ENCODE measurements at places on chromosomes 7 and 10.

GRCh38 chr7:154302380-154302779, 250.2 kb downstream of the DPP6 start:
- DNase-seq, result no peak

DNA sequence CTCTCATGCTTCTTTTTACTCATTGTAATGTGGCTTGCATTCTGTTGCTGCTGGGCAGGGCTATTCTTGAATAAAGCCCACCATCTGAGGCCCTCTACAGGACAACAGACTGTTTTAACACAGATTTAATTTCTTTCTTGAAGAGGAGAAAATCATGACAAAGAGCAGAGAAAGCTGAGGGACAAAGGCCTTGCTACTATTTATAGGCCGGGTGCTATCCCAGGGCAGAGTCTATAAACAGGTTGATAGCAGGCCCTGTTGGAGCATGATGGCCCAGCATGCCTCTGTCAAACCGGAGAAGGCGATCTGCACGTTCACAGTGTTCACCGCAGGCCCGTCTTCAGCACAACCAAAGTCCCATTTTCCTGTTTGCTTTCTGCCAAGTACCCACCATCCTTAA, 3.0 kb downstream of the VIPR2 start:
- no peak for DNase-seq

DNA sequence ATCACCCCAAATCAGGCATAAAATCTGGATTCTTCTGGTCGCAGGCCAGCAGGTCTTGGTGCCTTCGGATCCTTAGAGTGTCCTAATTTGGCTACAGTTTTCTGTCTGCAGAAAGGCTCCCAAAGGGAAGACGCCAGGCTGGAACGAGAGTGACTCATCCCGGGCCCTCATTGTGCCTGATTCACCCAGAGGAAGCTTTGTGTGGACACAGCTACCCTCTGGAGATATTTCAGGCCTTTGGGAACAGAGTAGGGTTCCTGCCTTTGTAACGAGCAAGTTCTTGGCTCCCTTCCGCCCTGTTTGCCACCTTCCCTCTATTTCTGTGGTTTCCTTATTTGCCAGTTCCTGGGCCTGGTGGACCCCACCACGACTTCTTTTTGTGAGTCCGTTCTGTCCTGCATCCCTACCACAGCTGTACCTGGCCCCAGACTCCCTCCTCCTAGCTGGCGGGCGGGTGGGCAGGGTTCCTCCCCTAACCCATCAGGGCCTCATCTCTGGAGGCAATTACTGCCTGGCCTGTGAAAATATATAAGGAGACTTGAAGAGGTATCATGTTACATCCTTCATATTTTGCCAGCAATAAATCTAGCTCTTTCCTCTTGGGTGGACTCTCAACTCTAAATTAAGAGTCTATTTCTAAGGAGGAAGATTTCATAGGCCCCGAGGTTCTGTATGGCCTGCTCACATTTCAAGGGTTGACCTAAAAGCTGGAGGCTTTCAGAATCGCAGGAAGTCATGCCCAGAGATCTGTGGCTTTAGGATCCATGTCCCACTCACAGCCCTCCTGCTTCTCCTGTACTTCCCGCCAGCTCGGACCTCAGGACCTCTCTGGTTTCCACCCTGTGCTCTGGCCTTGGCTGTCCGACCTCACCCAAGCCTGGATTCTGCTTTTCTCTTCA, 219.2 kb upstream of the ZNF32 start:
- no peak for DNase-seq

GRCh38 chr10:113216102-113216501, 266.1 kb downstream of the TCF7L2 start:
- no peak for DNase-seq

DNA sequence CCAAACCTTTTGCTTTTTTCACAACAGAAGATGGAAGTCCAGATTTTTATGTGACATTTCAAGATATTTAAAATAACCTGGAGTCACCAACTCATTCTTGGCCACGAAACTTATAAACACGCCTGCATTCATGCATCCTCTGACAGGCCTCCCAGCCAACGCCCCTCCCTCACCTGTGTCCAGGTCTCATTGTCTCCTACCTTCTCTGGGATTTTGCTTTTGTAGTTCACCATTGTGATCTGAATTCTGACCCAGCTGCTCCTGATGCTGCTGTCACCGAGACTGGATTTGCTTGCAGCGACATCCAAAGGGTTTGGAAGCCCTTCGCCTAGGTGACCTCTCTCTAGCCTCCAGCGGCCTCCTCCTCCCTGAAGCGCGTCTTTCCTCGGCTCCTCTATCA, 10.8 kb downstream of the ZNF467 start:
- DNase-seq, result no peak

DNA sequence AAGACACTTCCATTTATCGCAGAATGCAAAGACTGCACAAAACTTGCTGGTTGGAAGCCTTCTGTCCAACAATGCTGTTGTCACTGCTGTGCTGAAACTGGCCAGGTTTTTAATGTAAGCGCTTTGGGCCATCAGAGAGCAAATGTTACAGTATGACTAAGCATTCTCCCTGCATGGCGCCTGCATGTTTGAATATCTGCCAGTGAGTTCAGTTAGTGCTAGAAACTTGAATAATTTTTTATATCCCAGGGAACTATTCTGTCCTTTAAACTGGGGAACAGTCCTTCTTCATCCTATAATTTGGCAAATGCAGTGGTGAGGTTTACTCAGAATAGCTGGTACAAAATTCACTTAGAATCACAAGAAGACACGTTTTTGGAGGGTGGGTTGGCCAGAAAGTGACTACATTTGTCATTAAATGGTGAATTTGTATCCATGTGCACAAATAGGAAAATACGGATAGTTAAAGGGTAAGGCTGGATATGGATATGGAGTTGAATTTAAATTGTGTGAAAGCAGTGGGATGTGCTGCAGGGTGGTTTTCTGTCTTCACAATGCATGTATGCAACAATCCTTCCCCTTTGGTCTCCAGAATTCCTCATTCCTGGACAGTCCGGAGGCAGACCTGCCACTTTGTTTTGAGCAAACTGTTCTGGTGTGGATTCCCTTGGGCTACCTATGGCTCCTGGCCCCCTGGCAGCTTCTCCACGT, 1.7 kb downstream of the ABCC2 start:
- peak; percentile 91 for DNase-seq

GRCh38 chr10:1629326-1630198, 107.8 kb downstream of the ADARB2 start:
- no peak for DNase-seq

DNA sequence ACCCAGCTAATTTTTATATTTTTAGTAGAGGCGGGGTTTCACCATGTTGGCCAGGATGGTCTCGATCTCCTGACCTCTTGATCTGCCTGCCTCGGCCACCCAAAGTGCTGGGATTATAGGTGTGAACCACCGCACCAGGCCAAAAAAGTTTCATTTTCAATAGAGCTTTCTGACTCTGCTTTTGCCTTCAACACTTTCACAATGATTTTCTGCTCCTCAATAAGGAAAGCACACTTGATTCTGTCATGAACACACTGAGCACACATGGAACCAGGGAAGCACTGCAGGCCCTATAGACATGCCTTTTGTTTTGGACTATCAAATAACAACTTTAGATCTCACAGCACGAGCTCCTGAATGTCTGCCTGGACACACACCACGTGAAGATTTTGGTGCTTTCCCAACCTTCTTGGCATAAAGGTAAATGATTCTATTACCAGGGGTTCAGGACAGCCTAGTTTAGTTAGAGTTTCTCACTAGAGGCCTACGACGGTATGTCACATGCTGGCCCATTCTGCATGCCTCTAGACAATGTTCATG, 8.0 kb downstream of the RRP12 start:
- DNase-seq, result no peak

- DNase-seq, result no peak
Observed at GRCh38 chr10:59229441-59229840, 53.0 kb downstream of the PHYHIPL start.

- DNase-seq, result no peak
Observed at GRCh38 chr10:79482304-79482703, 30.0 kb upstream of the EIF5AL1 start.

GRCh38 chr7:12943781-12944180, 256.3 kb downstream of the ARL4A start:
- DNase-seq, result no peak

DNA sequence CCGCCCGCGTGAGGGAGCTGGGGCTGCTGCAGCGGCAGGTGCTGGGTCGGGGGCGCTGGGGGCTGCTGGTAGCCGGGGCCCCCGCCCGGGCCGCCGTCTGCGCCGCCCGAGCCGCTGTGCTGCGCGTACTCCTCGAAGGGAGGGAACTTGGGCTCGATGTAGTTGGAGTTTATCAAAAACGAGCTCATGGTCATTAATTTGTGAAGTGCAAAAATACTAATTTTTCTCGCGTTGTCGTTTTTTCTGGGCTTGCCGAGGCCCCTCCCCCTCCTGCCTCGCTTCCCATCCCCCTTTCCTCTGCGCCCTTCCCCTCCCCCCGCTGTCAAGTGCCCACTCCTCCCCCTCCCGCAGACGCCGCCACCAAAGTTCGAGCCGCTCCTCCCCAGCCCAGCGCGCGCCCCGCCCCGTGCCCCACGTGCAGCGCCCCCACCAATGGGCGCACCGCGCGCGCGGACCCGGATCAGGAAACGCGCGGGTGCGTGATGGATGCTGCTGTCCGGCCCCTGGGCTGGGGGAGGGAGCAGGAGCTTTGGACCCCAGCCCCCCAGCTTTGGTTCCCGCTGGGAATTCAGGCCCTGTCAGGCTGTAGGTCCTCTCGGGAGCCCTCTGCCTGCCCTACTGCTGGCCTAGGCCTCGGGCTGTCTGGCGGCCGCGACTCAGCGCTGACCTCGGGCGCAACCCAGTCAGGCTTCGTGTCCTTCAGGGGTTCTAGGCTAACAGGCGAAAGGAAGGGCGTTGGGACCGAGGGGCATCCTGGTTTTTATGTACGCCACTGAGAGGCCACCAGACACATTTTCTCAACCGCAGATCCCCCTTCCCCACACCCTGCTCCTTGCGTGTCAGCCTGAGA, at the start of gene HOXA4:
TSS of gene HOXA4 (minus strand) at position 218 of the 850 bp plus-strand sequence. CDS start at position 194, 24 bp downstream.
- DNase-seq, result no peak

DNA sequence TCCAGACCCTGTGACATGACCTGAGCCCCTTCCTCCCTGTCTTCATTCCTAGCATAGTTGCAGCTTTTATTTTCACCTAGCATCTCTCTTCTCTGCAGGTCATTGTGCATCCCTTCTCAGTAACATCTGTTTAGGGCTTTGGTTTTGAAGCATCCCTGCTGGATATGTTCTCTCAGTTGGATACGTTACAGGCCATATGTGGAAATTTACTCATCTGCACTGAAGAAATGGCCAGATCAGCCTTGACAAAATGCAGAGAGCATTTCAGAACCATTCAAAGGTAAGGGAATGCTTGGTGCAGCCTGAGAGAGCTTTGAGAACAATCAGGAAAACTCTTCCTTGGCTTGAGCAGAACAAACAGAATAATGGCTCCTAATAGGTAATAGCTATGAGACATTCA, 647.0 kb downstream of the KCNMA1 start:
- DNase-seq, result no peak

DNA sequence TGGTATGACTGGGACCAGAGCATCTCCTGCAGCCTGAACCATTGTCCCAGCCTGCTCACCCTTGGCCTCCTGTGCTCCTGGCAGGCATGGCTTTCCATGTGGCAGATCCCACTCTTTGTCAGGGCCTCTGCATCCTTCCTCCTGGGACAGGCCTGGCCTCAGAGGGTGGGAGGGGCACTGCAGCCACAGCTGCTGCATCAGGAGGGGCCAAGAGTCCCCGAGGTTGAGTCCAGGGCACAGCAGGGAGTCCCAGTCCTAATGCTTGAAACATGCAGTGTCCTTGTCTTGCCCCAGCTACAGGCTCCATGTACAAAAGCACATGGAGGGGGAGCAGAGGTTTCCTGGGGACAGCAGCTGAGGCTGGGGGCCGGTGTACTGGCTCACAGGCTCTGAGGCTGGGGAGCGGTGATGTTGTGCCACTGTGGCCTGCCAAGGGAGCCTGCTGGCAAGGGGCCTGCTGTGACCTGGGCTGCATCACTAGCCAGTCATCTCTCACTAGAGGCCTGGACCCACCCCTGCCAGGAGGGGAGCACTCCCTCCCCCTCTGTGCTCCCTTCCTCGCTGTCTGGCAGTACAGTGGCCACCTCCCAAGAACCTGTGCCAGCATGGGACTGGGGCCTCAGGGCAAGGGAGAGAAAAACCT, 144.8 kb downstream of the ZNF248 start:
- no peak for DNase-seq

- DNase-seq, result no peak
Observed at GRCh38 chr7:1919539-1920265, 249.6 kb downstream of the ELFN1 start.

DNA sequence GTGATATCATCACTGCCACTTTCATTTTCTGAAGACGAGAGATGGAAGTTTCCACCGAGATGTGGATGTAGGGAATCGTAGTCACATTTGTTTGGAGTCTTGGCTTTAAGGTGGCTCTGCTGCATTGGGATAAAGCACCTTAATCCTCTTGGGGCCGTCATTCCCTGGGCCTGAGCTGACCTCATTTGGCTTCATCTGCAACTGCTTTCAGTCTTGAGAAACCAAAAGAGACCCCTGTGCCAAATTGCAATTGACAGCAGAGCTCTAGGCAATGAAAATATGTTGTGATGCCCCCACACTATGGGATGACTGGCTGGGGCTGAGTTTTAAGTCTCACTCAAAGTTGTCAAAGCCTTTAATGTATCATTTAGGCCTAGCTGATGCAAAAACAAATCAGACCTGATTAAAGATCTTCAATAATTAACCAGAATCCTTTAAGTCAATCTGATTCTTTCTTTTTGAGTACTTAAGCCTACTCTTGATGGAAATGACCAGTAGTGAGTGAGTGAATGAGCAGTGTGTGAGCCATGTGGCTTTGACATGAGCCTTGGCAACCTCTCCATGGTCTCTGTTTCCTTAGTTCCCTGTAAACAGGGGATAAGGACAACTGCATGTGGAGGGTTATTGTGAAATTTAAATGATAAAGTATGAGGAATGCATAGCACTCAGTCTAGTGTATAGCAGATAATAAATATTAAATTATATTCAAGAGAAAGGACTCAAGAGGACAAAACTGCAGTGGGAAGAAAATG, 155.0 kb downstream of the BMPER start:
- DNase-seq, result no peak

- DNase-seq, result no peak
Observed at GRCh38 chr7:131325179-131325840, 2.4 kb upstream of the MKLN1 start.

DNA sequence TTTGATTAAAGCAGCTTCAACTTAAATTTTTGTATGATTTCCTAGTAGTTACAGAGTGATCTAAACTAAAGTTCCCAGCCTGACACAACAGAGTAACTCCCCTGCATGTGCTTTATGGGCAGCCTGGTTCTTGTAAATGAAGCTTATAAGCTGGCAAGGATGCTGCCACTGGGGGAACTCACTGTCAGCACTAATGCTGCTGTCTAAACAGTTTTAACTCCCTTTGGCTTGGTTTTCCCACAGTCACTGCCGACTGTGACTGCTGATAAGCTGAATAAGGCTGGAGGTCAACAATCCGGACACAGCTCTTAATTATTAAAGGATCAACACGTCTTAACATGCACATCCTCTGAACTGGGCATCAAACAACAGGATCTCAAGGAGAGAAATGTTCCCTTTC, 130.1 kb downstream of the OTUD1 start:
- no peak for DNase-seq
